ENCODE measurements at places on chromosomes 6 and 20.

- peak; percentile 59 for DNase-seq
Measured at GRCh38 chr6:156557251-156557910, 219.8 kb upstream of the ARID1B start.

DNA sequence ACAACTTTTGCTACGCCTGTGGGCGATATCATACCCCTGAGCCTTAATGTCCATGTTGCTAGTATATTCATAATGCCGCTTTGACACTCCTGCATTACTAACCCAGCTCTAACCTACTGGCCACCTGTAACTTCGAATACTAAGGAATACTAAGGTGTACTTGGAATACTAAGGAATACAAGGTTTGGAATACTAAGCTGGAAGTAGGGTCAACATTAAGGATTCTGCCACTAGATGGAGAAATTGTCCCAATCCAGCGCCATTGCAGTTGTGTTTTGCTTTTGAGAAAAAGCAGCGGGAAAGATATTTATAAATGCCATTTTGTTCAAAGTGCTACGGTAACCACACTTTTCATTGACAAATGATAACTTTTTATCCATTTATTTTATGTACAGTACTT is 10.7 kb downstream of the TBXT start:
- DNase-seq: peak; percentile 2

- no peak for DNase-seq
Measured at GRCh38 chr6:1079525-1079924, 232.4 kb upstream of the FOXQ1 start.

GRCh38 chr20:10423735-10424134 is 10.3 kb downstream of the MKKS start:
- no peak for DNase-seq

DNA sequence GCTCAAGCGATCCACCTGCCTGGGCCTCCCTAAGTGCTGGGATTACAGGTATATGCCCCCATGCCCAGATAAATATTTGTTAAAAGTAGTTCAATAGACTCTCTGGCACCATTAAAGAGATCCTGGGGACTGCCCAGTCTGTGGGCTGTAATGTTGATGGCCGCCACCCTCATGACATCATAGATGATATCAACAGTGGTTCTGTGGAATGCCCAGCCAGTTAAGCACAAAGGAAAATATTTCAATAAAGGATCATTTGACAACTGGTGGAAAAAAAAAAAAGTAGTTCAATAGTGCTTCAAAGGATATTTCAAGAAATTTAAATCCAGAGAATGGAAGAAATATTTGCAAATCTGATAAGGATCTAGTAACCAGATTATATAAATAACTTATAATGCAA is 1.5 kb upstream of the CRIP3 start:
- no peak for DNase-seq

- DNase-seq: no peak
Measured at GRCh38 chr6:116876635-116877611, at the start of gene RFX6. RFX6 (plus strand) TSS chr6:116877242; CDS start chr6:116877276, 34 bp downstream.

- no peak for DNase-seq
Measured at GRCh38 chr6:36064770-36065396, 37.3 kb downstream of the MAPK14 start.

DNA sequence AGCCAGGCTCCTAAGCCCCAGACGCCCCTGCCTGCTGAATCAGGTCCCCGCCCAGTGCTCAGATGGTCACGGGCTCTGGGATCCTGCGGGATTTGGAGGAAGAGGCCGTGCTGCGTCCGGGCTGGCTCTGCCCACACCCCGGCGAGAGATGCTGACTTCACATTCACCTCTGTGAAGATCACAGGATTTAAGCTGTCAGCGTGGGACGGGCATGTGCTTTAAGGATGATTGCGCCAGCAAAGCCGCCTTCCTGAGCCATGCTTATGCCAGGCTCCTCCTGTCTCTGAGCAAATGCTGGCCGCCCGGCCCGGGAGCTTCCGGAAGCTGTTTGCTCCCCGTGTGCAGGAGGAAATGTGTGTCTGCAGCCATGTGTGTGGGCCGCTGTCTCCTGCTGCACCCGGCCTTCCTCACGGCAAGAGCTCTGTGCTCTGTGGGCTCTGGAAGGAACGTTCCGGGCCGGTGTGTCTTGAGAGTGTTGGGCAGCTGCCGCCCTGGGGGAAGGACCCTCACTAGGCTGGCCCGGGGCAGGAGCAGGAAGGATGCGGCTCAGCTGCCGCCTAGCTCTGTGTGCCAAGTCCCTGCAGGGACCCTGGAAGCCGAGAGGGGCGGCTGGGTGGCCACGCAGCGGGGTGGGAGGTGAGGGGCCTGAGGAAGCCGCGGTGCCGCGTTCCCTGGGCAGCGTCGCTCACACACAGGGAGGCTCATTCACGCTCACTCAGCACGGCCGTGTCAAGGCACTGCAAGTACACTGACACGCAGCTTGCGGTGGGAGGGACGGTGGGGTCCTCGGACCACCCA is 19.0 kb upstream of the BHLHE23 start:
- DNase-seq: no peak

DNA sequence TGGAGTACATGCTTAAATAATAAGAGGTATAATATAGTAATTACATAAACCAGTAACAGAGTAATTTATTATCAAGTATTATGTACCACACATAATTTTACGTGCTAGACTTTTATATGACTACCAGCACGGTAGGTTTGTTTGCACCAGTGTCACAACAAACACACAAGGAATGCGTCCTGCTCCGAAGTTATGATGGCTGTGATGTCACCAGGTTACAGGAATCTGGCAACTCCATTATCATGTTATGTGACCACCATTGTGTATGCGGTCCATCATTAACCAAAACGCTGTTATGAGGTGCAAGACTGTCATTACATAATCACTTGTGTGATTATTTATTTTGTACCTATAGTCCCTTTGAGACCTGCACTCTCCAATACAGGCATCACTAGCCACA is 235.2 kb upstream of the PMEPA1 start:
- DNase-seq: no peak

GRCh38 chr6:147508042-147508865 is at the start of gene SAMD5:
SAMD5 (plus strand) TSS chr6:147508690; CDS start chr6:147508929, 239 bp downstream.
- DNase-seq: peak; percentile 22

GRCh38 chr6:137046871-137047412 is 2.2 kb upstream of the IL20RA start:
- DNase-seq: no peak

DNA sequence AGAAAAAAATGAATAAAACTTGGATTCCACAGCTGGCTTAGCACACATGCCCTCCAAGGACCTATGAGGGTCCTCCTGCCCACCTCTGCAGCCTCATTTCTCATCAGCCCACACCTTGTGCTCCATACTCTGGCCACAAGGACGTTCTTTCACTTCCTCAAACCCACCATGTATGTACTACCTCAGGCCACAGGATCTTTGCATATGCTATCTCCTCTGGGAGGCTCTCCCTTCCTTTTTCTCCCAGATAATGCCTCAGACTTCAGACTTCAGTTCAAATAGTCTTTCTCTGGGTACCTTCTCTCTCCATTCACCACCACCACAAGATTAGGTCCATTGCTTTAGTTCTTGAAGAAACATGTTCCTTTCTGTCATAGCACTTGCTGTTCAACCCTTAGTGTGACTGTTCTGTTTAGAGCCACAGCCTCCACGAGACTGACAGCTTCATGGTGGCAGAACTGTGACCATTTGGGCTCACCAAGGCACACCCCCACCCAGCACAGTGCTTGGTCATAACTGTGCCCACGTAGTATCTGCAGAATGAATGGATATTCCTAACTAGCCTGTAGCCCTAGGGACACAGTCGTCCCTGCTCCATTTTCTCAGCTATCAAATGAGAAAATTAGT is 146.7 kb upstream of the LRFN2 start:
- no peak for DNase-seq

- no peak for DNase-seq
Measured at GRCh38 chr20:23203310-23203709, 117.2 kb upstream of the CD93 start.

DNA sequence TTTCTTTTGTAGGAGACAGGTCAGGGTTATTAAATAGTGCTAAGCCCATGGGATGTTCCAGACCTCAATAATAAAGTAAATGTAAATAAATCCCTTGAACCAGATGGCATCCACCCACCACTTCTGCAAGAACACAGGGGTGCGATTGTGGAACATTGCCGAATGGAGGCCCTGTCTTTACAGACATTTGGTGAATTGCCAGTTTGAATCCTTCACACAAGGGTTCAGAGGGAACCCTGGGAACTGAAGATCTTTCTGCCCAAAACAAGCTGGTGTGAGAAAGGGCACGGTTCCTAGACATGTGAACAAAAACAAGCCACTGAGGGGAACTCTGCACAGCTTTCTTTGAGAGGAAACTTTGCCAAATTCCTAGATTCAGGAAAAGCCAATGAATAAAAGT is 30.2 kb upstream of the RNF8 start:
- no peak for DNase-seq

DNA sequence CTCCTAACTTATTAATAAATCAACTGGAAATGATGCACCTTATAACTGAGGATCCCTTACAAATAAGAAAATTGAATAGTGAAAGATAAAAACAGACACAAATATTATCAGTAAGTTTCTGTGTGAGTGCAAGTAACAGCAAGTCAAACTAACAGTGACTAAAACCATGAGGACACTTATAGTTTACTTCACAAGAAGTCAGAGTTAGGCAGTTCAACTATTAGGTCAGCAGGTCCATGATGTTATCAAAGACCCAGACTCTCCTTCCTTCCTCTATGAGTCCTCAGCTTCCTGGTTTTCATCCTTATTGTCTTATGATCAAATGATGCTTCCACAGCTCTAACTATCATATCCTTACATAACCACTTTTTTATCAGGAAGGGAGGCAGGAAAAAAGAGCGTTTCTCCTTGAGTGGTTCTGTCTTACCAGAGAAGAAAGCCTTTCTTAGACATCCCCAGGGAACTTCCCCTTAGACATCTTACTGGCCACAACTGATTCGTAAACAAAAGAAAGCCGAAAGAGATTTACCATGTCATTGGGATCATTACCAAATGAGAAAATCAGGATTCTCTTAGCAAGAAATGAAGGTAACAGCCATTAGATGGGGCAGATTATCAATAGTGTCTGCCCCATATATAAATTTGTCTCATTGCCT is 114.3 kb upstream of the LRFN2 start:
- DNase-seq: no peak

DNA sequence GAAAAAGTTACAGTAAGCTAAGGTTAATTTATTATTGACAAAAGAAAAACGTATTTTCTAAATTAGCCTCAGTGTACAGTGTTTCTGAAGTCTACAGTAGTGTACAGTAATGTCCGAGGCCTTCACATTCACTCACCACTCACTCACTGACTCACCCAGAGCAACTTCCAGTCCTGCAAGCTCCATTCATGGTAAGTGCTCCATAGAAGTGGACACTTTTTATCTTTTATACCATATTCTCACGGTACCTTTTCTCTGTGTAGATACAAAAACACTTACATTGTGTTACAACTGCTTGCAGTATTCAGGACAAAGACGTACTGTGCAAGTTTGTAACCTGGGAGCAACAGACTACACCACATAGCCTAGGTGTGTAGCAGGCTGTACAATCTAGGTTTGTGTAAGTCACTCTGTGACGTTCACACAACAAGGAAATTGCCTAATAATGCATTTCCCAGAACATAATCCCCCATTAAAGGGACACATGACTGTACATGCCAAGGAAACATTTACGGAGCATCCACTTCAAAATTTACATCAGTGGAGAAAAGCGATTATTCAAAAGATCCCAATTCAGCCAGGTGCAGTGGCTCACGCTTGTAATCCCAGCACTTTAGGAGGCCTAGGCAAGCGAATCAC is 133.4 kb downstream of the BANF2 start:
- no peak for DNase-seq

- DNase-seq: no peak
Measured at GRCh38 chr20:57566399-57566798, 5.5 kb downstream of the PCK1 start.

DNA sequence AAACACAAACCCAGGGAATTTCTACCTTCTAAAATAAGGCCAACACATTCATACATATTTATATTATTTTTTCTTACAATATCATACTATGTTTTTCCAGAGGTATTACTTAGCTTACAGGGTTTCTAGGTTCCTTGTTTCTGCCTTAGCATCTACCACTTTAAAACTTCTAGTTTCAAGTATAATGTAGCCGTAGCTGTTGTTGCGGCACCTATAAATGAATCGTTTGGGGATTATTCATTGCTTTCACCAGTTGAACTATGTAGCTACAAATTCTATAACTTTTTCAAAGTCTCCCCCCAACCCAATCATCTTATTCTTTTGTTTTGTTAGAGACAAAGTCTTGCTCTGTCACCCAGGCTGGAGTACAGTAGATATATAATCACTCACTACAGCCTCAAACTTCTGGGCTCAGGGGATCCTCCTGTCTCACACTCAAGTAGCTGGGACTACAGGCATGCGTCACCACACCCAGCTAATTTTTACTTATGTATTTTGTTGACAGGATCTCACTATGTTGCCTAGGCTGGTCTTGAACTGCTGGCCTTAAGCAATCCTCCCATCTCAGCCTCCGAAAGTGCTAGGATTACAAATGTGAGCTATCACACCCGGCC is 43.9 kb downstream of the TNFAIP3 start:
- DNase-seq: no peak

DNA sequence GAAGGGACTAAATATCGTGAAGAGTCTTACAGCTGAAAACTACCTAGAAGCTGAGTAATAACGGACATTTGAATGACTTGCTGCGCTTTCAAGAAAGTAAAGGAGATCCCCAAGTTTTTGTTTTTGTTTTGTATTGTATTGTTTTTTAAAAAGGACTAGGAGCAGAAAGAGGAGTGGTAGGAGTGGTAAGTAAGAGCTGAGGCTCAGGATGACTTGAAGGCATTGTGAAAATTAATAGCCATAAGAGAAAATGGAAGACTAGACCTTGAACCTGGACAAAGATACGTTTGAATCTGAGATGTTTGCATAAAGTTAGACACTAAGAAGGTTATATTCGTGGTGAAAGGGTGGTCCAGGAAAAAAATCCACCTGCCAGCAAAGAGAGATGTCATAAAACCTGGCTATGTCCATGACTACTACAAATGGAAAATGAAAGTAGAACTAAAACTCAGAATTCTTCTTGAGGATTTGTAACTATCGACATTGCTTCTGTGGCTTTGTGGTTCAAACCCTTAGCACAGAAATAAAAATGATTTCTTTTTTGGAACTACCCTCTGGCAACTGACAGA is 824.8 kb upstream of the FLRT3 start:
- DNase-seq: no peak

DNA sequence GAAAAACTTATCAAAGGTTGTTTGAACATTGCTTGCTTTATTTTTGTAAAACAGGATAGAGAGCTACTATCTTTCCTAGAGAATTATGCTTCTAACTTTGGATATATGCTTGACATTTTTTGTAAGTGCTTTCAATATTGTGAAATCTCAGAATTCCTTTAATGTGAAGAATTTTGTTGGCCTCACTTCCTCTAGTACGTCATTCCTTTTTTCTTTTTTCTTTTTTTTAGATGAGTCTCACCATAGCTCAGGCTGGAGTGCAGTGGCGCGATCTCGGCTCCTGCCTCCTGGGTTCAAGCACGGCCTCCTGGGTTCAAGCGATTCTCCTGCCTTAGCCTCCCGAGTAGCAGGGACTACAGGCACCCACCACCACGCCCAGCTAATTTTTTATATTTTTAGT is 668.1 kb downstream of the RFPL4B start:
- no peak for DNase-seq

- no peak for DNase-seq
Measured at GRCh38 chr6:33722103-33722623, 10.7 kb upstream of the UQCC2 start.

- DNase-seq: peak; percentile 49
Measured at GRCh38 chr20:21510414-21511384, 3.2 kb downstream of the NKX2-2 start.

Measured in anterior cingulate cortex (tissue), 58 donors.